ENCODE measurements at places on chromosomes 3 and 15.
A peak's percentile ranks its signal among the peaks of the same experiment; 100 is the strongest.

GRCh38 chr3:71395470-71395869 is 188.1 kb downstream of the FOXP1 start:
- DNase-seq, result no peak

GRCh38 chr15:44782516-44782915 is 46.2 kb downstream of the TRIM69 start:
- DNase-seq, result no peak

GRCh38 chr3:113441051-113441770 is at the start of gene CFAP44:
Gene CFAP44 (minus strand): TSS chr3:113441493. CDS start chr3:113433664, 7,829 bp downstream.
- no peak for DNase-seq

GRCh38 chr3:177530908-177531307 is 333.6 kb upstream of the TBL1XR1 start:
- no peak for DNase-seq

GRCh38 chr3:167453815-167454214 is 20.0 kb downstream of the SERPINI2 start:
- no peak for DNase-seq

- no peak for DNase-seq
These were observed 5.3 kb upstream of the VPS33B start for GRCh38 chr15:91027677-91028076.

- no peak for DNase-seq
These were observed 313.9 kb upstream of the NR2E3 start for GRCh38 chr15:71496336-71496955.

- no peak for DNase-seq
These were observed 38.0 kb downstream of the SMAD3 start for GRCh38 chr15:67103432-67103831.

- no peak for DNase-seq
These were observed 164.2 kb downstream of the ABHD5 start for GRCh38 chr3:43854916-43855315.

- DNase-seq, result no peak
These were observed 1.2 kb downstream of the CALML4 start for GRCh38 chr15:68203956-68204355.

GRCh38 chr15:75926931-75927330 is 23.3 kb downstream of the FBXO22 start:
- DNase-seq, result no peak

DNA sequence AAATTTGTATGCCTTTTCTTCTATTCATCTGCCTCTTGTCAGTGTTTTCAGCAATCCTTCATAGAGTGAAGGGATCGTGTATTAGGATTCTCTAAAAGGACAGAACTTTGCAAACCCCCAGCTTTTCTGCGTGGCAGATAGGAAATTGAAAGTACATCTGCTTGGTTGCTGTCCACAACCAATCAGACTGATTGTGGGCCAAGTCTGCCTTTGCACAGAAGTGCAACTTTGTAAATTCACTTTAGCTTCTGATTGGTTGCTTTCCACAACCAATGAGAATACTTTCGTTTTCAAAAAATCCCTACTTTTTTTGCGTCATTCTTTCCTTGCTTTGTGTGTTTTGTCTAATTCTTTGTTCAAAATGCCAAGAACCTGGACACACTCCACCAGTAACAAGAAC is 847.4 kb downstream of the FHIT start:
- no peak for DNase-seq

GRCh38 chr3:38386992-38387750 is 40.6 kb downstream of the XYLB start:
- no peak for DNase-seq

GRCh38 chr15:69920221-69920620 is 177.5 kb downstream of the TLE3 start:
- DNase-seq, result no peak

DNA sequence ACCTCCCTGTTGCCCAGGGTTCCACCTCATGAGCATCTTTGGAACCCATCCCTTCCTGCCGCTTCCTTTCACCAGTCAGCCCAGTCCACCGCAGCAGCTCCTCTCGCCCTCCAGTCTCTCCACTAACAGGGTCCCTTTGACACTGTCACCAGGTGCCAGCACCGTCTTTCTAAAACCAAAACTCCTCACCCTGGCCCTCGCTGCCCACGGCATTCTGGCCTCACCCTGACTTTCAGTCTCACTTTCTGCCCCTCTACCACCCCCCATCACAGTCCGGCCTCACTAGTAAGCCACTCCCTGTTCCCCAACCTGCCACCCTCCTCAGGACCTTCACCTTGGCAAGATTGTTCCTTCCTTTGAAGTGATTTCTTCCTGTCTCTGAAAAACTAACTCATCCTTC is 4.2 kb downstream of the PPCDC start:
- DNase-seq, result no peak

DNA sequence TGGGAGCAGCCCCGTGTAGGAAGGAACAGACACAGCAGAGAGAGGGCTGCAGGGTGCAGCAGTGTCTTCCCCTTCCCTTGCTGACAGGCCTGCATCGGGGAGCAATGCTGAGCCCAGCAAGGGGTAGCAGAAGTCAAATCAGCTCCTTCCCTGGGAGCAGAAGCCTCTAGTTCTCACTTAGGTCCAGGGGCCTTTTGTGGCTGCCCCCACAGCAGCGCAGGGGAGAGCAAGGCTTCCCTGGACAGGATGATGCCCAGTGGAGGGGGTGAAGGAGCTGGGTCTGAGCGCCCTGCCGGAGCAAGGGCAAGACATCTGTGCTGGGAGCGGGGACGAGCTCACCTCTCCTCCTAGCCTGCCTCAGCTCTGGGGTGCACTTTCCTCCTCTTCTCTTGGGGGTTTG is 827 bp downstream of the PLCB2 start:
- no peak for DNase-seq

GRCh38 chr15:72998681-72999466 is 53.4 kb upstream of the NEO1 start:
- DNase-seq, result no peak

GRCh38 chr3:128260275-128260674 is 107.0 kb downstream of the EEFSEC start:
- no peak for DNase-seq

DNA sequence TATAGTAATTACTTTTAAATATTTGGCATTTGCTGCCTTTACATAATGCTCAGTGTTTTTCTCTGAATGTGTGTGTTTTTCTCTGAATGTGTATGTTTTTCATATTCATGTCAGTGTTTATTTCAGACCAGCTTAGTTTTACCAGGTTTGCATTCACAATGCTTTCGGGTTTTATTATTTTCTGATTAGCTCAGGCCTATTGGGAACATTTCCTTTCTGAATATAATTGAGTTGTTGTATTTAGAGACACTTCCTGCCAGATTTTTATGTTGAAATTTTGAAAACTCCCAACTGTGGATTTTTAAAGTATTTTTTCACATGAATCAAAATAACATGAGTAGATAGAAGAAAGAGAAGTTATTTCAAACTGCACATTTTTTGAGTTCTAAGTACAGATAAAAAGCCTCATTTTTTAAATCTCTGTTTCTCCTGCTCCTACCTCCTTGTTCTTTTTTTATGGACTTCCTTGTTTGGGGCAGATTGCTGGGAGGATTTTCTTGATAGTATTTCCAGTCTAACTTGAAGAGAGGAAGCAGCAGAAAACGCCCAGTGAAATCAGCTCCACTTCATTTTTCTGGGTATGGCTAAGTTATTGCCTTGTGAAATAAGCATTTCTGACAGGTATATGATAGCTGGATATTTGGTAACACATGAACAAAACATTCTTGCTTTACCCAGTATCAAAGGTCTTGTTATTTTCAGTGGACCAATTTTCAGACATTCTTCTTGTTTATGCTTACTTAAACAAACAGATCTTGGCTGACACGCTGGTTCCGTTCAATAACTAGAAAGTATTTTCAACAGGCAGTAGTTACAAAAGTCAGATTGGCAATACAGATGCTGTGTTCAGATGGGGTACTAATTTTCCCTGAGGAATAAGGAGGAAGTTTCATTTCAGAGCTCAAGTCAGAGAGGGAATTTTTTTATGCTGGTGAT is 70.7 kb downstream of the RIOX2 start:
- DNase-seq, result peak; percentile 9

GRCh38 chr15:43329217-43329959 is 985 bp downstream of the LCMT2 start:
- DNase-seq, result no peak

GRCh38 chr3:27644941-27645340 is 77.2 kb downstream of the EOMES start:
- no peak for DNase-seq

DNA sequence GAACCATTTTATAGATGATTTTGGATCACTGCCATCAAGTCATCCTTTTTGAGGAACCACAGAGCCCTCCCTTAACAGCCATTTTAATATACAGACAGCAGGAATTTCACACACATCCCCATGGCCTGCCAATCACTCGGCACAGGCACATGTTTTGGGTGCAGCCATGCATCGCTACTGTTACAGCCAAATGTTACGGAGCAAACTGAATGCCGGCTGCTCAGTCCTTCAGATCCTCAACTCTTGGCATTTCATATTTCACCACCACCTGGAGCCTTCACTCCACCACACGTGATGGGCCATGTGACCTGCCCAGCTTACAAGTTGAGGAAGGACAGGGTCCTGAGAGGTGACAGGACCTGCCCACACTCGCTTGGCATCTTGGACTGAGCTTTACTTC is 90.8 kb downstream of the OXNAD1 start:
- no peak for DNase-seq

DNA sequence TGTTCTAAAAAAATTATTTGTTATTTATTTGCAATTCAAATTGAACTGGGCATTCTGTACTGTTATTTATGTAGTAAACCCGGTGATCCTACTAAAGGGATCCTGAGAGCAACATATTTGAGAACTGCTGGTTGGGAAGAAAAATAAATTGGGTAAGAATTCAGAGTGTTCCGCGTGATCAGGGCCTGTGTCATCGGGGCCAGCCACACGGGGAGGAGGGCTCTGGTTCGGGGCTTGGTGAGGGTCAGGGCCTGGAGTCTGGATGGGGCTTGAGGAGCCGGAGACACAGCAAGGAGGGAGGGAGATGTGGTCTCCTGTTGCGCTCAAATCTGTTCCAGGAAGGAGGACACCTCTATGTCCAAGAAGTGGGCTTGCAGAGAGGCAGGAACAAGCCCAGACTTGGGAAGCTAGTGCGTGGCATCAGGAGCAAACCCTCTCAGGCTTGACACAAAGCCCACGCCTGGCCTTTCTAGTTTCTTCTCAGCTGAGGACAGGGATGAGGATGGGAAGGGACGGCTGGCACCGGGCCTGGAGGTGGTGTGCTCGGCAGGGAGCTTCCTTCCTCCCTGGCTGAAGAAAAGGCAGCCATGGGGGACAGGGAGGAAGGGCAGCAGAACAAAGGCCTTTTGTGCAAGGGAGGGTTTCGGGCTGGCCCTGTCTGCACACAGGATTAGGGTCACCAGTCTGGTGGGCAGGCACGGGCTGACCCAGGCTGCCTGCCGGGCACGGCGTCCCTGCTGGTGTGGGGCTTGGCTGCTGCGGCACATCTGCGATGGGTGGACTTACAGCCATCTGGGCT is 22.9 kb upstream of the FBLN2 start:
- DNase-seq, result no peak

DNA sequence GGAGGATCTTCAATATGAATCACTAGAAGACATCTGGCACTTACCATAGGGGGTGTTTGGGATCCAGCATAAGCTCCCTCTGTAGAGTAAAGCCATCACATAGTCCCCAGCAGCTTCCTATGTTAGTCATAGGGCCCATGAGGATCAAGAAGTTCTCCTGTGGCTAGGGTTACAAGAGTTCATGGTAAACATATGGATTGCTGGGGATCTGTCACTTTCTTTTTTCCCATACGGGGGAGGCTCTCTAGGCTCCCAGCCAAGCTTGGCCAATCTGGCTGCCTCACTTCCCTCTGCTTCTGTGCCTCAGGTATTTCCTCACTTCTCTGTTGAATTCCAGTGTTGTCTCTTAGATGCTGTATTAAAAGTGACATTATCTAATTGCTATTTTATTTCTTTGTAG is 597.9 kb downstream of the PDCD6IP start:
- no peak for DNase-seq

- DNase-seq, result no peak
These were observed 283.4 kb upstream of the ATP11B start for GRCh38 chr3:182509844-182510460.

- no peak for DNase-seq
These were observed 87.5 kb upstream of the MELTF start for GRCh38 chr3:197117114-197117513.

GRCh38 chr15:29863438-29863837 is 41.2 kb upstream of the TJP1 start:
- DNase-seq, result no peak

DNA sequence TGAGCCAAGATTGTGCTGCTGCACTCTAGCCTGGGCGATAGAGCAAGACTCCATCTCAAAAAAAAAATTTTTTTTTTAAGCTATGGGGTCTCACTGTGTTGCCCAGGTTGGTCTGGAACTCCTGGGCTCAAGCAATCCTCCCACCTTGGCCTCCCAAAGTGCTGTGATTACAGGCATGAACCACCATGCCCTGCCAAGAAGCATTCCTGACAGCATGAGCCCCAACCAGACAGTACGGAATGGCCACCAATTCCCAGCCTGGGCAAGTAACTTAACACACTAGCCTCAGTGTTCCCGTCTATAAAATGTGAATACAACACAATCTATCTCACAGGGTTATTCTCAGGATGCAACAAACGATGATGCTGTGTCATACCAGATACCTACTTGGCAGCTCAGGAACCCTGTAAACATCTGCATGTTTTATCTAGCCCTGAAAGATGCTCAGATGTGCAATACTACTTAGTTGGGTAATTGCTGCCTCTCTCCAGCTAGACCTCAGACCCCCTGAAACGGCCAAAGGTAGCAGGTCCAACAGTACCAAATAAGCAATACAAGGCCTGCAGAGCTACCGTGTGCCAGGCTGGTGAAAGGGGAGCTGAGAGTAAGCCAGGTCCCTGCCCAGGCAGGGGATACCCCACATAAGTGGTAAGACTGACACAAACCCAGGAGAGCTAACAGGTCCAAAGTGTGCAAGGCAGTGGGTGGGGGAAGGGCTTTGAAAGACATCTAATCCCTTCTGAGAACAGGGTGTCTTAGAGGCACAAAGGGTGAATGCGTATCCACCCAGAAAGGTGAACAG is 1.9 kb downstream of the TKT start:
- DNase-seq, result no peak

DNA sequence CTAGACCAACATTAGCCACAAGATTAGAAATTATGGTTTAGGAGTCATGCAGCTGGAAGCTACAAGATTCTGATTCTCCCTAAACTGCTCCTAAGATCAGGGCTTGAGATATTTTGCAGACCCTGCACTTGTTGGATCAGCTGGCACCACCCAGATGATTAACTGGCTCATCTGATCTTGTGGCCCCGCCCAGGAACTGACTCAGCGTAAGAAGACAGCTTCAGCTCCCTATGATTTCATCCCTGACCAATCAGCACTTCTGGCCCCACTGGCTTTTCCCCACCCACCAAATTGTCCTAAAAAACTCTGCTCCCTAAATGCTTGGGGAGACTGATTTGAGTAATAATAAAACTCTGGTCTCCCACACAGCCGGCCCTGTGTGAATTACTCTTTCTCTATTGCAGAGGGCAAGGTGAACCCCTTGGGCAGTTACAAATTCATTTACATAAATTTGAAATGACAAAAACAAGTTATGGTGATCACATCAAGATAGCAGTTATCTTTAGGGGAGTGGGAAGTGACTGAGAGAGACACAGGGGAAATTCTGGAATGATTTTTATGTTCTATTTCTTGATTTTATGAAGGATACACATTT is 76.5 kb downstream of the CD200R1L start:
- DNase-seq, result no peak

- no peak for DNase-seq
These were observed 12.0 kb downstream of the EFCAB12 start for GRCh38 chr3:129416415-129416814.

- DNase-seq, result no peak
These were observed 223.2 kb downstream of the MTHFS start for GRCh38 chr15:79673416-79674123.

- no peak for DNase-seq
These were observed 139.3 kb upstream of the KBTBD8 start for GRCh38 chr3:66858656-66859381.

GRCh38 chr3:104438706-104439105 is 928.0 kb upstream of the ALCAM start:
- DNase-seq, result no peak

All from HuH-7.5 (cell line).